ENCODE measurements at places on chromosomes 1 and 21.

GRCh38 chr1:92485381-92486250, 1.1 kb downstream of the GFI1 start:
- peak; percentile 55 for DNase-seq

- DNase-seq = no peak
These were observed 19.7 kb upstream of the CHIA start for GRCh38 chr1:111270771-111271463.

GRCh38 chr21:18041012-18041411, 203.6 kb upstream of the CHODL start:
- DNase-seq = peak; percentile 26

GRCh38 chr1:193216920-193217319, 30.5 kb upstream of the B3GALT2 start:
- DNase-seq = peak; percentile 69

Data from NCI-H1436 (cell line).